Hippocampal formation (tissue), 2 donors: ENCODE measurements at places on chromosomes 16 and 17.

DNA sequence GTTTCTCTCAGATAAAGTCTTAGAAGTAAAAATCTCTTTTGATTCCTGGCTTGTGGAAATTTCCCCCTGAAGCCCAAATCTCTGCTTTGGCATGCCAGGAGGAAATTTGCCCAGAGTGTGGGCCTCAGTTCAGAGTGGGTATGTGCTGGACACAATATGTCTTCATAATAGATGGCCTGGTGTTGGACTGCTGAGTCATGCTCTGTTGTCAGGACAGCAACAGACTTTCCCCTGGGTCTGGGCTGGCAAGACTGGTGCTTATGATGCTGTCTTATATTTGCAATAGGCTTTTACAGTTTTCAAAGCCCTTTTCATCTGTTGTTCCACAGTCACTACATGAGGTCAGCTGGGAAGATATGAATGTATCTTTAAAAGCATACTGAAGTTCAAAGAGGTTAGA, 57.0 kb downstream of the SHISA9 start:
- no peak for DNase-seq

GRCh38 chr17:50828508-50829170, 6.7 kb upstream of the WFIKKN2 start:
- DNase-seq: no peak

DNA sequence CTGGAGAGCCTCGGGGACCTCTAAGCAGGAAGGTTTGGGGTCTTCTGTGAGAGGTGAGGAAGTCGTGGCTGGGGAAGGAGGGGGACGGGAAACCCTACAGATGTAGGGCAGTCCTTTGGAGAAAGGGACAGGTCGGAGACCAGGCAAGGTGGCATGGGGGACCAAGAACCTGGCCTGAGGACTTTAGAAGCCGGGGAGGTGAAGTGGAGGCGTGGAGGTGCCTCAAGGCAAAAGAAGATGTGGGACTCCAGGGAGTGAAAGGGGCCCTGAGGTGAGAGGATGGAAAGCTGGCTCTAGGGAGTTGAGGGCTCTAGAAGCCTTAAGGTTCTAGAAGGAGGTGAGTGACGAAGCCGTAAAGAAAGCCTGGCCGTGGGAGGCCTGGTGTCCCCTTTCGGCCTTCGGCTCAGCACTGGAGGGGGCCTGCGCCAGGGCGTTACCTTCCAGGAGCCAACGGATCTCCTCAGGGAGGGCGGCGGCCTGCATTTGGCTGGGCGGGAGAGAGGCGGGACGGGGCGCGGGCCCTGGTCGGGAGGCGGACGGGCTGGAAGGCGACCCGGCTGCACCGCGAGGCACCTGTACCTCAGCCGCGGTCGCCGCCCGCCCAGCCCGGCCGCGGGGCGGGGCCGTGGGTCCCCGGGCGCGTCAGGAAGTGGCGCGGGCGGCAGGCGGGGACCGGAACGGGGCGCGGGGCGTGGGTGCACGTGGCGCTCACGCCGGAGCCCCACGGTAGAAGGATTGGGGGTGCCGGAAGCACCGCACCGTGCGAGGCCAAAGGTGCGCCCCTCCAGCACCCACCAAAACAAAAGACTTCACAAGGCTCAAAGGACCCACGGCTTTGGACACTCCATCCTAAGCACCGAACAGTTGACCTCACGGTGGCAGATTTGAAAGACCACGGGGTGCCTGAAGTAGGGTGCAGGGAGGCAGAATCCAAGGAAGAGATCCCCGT, at the start of gene SKAP1:
Gene SKAP1 (minus strand): TSS at position 577 of the 949 bp plus-strand sequence.
- no peak for DNase-seq

GRCh38 chr16:11270602-11271162, 1.6 kb upstream of the TNP2 start:
- DNase-seq: no peak

GRCh38 chr17:72816406-72816805, 276.1 kb downstream of the SLC39A11 start:
- no peak for DNase-seq

DNA sequence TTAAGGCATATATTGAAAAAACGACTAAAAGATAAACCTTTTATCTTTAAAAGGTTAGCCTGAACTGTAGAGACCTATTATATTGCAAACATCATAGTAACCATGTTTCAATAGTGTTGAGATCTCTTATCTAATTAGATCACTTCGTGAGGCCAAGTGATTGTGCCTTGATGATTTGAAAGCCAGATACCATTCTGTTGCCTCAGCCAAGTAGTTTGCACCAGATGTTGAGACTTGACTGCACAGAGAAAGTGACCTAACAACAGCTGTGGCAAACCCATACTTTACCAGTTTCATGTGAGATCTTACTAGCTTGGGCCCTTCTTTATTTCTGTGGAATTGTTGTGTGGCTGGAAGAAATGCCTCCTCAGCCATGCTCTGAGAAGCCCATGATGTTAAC, 717.3 kb downstream of the KCNJ2 start:
- DNase-seq: no peak

DNA sequence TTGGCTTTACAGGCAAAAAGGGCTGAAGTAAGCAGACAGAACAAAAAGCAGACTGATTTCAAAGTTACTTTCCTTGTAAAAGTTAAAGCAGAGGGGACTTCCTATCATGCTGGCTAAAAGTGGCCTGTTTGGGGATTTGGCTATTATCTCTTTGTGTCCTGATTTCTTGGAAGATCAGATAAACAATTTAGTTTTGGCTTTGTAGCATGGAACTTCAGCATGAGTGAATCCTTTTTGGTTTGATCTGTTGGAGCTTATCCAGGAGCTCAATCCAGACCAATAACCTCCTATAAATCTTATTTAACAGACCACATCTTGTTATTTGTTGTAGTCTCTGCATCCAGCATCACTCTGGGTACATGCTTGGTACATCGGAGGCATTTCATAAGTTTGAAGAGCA, 8.9 kb upstream of the RNF112 start:
- no peak for DNase-seq

GRCh38 chr16:28258567-28258966, 33.8 kb upstream of the SBK1 start:
- no peak for DNase-seq

DNA sequence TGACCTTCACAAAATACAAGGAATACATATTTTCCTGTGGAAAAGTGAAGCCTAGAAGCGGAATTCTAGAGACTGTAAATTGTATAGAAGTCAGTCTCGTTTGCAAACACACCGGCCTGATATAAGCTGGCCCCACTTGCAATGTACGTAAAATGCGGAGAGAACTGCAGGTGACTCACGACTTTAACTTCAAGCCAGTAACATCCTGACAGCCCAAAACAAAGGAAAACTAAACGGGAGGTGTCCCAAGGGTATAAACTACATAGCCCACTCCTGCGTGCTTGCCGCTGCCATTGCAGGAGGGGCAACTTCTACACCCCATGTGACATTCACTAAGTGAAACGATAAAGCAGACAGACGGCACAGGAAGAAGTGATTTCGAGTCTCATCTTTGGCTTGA, 101.6 kb downstream of the CYTH1 start:
- DNase-seq: no peak

DNA sequence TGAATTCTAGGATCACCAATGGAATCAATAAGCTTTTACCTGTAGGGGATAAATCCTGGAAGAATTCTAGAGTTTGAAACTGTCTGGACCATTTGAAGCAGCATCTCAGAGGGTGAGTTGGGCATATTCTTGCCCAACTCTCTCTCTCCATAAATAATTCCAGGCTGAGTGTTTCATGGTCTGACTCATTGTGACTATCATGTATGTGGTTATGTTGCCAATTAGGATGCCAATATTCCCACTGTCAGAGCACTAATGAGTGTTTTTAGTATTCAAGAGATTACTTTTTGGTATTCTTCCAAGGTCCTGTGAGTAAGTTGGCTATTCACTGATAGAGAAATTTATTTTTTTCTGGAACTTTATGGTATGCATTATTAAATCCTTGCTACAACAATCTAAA, 456.9 kb downstream of the TOX3 start:
- DNase-seq: no peak

DNA sequence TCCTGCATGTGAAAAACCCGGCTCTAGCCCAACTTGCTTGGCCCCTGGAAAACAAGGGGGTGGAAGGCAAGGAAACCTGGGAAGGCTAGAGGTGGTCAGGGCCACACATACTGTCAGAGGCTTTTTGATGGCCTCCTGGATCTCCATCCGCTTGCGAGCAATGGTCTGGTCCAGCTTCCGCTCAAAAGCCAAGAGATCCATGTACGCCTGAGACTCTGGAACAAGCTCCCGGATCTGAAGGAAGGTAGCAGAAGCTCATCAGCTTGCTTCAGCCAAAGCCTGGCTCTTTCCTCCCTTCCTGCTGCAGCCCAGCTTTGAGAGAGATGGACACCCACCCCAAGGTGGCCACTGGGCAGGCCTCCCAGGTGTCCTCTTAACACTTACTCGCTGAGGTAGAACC, 5.7 kb downstream of the SMARCD2 start:
- no peak for DNase-seq

DNA sequence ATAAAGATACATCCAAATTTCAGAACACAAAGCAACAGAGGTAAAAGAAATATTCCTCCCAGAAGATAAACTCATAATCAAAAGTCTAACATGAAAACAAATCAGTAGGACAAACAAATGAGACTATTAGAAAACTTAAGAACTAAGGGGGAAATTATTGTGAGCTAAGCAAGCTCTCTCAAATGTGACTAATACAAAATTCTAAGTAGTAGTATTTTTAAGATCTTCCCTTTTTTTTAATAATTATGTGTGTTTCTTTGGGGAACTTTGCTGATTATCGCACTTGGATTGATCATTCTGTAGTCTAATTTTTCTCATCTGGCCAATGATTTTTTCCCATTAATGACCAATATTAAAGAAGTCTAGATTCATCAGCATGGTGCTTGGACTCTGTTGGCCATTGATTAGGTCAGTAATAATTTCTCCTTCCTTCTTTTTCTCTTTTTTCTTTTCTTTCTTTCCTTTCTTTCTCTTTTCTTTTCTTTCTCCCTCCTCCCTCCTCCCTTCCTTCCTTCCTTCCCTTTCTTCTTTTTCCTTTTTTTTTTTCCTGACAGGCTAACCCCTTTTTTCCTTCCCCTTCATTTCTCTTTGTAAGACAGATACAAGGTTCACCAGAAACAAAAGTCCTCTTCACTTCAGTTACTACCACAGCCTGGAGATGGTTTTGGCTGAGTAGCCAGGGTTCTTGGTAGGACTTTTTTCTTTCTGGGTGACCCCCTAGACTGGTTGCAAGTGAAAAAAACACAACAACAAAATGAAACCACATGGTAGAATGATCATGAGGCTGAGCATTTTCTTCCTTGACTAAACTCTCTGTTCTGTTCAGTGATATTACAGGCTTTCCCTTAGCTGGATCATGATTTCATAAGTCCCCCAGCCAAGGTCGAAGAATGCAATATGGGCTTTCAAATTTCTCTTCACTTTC, 2.9 kb upstream of the ABCA6 start:
- DNase-seq: no peak

GRCh38 chr17:10336393-10336792, 36.4 kb downstream of the MYH13 start:
- DNase-seq: no peak

- DNase-seq: no peak
Measured at GRCh38 chr16:48462106-48462740, 77.0 kb upstream of the SIAH1 start.

GRCh38 chr17:17350491-17351355, 47.5 kb downstream of the NT5M start:
- no peak for DNase-seq

DNA sequence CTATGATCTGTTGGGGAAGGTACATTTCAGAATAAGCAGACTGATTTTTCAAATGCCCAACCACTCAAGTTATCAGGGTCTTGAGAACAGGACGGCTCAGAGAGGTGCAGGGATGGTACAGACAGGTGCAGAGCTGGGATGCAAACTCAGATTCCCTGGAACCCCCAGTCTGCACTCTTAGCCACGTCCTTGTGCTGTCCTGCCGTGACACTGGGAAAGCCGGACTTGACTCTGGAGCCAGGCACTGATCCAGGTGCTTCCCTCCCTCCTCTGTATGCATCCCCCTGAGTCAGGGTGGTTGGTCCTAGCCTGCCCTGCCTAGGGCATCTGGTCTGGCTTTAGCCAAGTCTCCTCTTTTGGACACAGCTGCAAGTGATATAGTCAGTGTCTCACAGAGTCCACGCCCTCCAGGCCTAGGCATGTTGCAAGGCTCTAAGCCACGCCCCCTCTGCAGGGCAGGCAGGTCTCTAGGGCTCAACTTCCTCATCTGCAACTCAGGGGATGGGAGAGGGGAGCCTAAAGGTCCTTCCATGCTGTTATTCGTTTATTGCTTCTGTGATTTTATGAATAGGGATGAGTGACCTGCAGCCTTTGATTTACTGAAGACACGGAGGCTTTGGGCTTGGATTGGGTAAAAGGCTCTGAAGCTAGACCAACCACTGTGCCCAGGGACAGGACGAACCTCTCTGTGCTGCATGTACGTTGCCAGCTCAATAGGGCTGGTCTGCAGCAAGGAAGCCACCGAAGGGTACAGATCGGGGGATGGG, 97.3 kb downstream of the SDK2 start:
- DNase-seq: no peak
